ENCODE measurements at places on chromosomes 3 and 15.

- DNase-seq: no peak
Measured at GRCh38 chr15:95626501-95627361, 703.8 kb upstream of the NR2F2 start.

- no peak for DNase-seq
Measured at GRCh38 chr3:180306155-180306554, 269.4 kb upstream of the PEX5L start.

- no peak for DNase-seq
Measured at GRCh38 chr15:94673801-94674200, 442.4 kb downstream of the MCTP2 start.

- DNase-seq: peak; percentile 37
Measured at GRCh38 chr3:58585005-58585786, 8.0 kb upstream of the FAM107A start.

GRCh38 chr3:170419557-170420087 is 954 bp downstream of the CLDN11 start:
- peak; percentile 59 for DNase-seq

DNA sequence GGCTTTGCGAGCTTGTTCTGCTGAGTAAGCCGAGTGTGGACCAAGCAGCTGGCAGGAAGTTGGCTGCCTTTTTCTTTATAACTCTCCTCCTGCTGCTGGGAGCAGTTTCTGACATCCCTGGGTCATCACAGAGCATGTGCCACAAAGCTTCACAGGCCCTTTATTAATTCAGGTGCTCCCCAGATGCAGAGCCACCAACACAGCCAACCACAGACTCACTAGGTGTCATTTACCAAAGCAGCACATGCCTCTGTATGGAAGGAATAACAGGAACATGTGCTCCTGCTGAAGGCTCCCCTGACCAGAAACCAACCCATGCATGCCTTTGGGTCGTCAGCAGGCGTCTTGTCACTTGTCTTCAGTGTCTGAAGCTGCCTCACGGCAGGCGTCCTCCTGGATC is 152.5 kb downstream of the ADAMTS17 start:
- DNase-seq: no peak

DNA sequence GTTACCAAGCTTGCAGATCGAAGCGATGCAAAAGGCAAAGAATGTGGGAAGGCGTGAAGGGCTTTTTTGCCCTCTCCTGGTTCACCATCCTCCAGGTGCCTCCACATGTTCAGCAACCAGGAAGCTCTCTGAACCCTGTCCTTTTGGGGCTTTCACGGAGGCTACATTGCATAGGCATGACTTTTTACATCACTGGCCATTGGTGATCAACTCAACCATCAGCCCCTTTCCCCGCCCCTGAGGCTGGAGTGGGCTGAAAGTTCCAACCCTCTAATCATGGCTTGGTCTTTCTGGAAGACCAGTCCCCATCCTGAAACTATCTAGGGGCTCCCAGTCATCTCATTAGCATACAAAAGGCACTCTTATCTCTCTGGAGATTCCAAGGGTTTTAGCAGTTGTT is 52.6 kb downstream of the UACA start:
- no peak for DNase-seq

GRCh38 chr3:171460725-171461524 is 720 bp upstream of the TNIK start:
- peak; percentile 83 for DNase-seq

GRCh38 chr15:29127506-29128430 is 141.9 kb downstream of the NSMCE3 start:
- DNase-seq: no peak

GRCh38 chr15:29904757-29905417 is 82.6 kb upstream of the TJP1 start:
- no peak for DNase-seq

DNA sequence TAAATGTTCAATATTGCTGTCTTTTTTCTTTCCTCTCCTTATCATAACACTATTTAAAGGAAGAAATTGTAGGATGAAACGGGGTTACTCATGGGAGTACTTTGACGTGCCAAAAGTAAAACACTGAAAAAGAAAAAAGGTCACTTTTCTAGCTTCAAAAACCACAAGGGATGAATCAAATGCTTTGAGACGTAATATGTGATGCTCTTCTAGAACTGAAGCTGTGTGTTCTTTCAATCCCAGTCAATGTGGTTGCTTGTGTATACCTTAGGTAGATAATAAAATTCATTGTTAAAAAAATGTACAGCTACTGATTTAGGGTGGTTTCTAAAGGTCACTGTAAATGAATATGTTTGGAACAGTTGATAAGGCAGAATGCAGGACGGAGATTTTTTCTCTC is 538.8 kb upstream of the ZNF717 start:
- DNase-seq: no peak

DNA sequence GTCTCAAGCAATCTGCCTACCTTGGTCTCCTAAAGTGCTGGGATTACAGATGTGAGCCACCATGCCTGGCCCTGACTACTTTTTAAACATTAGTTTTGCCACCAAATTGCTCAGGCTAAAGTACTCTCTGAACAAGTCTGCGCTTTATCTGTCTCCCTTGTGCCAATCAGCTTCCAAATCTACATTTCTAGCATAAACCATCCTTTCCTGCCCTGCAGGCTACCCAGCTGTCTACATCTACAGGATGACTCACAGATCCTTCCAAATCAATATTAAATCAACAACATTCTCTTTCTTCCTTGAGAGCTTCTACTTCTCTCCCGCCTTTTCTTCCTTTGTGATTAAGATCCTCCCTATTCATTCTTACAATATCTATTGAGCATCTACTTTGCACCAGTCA is 16.0 kb upstream of the ATOSA start:
- DNase-seq: no peak

DNA sequence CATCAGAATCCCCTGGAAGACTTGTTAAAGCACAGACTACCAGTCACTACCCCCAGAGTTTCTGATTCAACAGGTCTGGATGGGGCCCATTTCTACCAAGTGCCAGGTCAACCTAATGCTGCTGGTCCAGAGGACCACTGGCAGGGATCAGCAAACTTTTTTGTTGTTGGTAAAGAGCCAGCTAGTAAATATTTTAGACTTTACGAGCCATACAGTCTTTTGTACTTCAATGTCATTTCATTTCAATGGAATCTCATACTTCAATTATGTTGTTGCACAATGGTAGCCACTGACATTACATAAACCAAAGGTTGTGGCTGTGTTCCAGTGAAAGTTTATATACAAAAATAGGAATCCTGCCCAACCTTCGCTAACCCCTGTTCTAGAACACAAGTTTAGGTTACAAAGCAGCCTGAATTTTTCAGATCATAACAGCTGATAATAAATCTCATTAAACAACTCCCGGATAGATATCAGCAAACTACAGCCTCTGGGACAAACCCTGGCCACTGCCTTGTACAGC is 28.7 kb downstream of the ULK4 start:
- no peak for DNase-seq

DNA sequence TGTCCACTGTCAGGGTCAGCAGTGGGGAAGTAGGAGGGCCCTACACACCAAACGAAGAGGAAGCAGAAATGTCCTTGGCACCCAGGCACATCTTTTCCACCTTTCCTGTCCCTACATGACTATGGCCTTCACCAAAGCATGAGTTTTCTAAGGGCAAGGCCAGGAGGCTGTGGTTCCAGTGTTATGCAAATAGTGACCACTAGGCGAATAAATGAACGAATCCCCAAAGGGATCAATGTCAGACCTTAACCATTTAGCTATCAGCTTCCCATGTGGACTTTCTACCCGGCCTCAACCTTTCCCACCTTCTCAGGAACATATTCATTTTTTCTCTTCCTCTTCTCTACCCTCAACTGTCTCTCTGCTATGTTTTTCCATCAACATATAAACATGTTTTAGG is 63.1 kb downstream of the NTRK3 start:
- DNase-seq: no peak

GRCh38 chr3:57778494-57778893 is 22.4 kb downstream of the SLMAP start:
- DNase-seq: no peak

DNA sequence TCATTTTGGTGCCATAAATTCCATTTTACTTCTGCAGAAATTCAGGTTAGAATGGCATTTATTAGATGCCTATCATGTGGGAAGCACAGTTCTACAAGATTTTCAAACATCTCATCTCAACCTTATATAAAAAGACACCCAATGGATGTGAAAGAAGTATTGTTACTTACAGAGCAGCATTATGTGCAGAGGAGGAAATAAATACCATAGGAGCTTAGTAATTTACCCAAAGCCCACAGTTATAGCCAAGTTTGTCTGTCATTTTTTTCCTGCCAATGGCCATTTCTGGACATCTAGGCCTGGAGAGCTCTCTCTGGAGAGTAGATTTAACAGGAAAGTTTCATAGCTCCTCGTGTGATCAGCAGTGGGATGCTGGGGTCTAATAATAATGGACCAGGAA is 659.4 kb upstream of the NAALADL2 start:
- DNase-seq: no peak

- DNase-seq: peak; percentile 11
Measured at GRCh38 chr3:171088964-171089754, 62.6 kb upstream of the SLC2A2 start.

DNA sequence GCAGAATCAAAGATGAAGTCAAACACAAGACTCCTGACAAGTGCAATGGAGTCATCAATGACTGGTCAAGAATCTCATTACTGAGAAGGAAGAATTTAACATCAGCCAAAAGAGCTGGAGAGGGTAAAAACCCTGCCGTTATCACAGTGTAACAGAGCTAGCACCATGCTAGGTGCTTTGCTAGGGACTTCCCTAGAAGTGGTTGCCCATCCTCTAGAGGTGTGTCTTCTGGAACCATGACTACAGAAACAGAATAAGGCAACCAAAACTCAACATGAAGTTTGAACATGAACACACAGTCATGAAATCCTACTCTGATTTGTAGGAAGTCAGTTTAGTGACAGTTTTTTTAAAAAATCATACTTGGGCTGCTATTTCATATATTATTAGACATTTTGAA is 9.5 kb downstream of the ACAD11 start:
- no peak for DNase-seq

- DNase-seq: no peak
Measured at GRCh38 chr15:89623165-89623564, 32.1 kb downstream of the KIF7 start.

GRCh38 chr3:177746337-177746933 is 549.2 kb upstream of the TBL1XR1 start:
- no peak for DNase-seq

- no peak for DNase-seq
Measured at GRCh38 chr15:65254356-65254755, 32.3 kb downstream of the PARP16 start.

DNA sequence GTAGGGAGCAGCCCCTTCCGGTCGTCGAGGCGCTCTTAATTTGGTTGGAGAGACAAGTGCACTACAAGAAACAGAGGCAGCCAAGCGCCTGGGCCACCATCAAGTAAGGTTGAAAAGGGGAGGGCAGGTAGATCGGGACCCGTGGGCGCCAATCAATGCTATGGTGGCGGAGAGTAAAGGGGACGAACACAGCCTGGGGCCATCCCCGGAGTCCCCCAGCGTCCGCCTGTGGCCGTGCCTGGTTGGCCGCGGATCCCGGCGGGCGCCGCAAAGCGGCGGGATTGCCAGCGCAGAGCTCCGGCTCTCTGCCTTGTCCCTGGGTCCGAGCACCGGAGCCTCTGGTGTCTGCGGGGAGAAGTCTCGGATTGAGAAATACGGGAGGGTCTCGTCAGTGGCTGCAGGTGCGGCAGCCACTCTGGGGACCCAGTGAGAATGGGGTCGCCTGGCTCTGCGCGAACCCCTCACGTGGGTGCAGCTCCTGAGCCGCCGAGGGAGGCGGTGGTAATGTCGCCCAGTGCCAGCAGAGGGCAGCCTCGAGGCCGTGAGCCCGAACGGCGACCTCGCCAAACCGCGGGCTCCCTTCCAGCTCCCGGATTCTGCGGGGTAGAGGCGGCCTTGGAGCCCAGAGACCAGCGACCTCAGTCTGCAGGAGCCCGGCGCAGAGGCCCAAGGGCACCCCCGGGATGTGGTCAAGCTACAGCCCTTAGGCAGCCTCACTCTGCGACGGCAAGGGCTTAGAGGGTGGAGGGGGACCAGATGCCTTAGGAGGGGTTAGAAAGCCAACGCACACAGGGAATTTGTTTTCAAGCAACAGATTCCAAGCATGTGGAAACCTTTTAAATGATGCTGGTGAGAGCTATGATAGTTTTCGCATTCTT is 10.8 kb downstream of the FOXL2 start:
- peak; percentile 52 for DNase-seq

DNA sequence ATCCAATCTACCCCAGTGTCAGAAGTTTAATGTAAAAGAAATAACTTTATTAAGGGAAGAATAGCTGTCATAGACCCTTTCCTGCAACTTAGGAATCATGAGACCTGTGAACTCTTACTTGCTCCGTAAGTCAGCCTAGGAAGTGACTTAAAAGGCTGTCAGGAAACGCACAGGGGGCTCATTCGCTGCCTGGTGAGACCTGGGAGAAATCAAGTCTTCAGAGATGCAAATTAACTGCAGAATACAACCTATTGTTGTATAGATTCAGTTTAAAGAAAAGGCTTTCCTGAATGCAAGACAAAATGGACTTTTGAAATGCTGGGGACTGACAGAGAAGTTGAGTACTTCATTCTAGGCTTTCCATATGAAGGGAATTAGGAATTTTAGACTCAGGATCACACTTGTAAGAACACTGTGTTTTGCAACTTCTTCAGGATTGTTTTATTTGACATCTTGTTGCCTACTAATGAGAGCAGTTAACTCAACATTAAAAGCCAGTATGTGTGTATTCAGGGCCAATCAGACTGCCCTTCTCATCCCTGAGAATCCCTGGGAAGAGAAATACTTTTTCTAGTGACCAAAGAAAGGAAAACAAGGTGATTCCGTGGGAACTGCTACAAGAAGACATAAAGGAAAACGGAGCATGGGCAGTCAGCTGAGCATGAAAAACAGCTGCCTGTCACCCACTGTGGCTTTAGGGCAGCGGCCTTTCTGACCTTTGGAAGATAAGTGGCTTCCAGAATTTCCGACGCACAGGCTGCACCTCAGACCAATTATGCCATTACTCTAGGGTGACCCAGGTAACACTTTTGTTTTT is 18.5 kb upstream of the DPPA4 start:
- DNase-seq: no peak

- no peak for DNase-seq
Measured at GRCh38 chr3:68256635-68257223, 602.3 kb upstream of the SUCLG2 start.

- no peak for DNase-seq
Measured at GRCh38 chr3:38313695-38314094, 31.6 kb downstream of the SLC22A14 start.

- no peak for DNase-seq
Measured at GRCh38 chr3:122247087-122247824, 63.8 kb downstream of the CASR start.

DNA sequence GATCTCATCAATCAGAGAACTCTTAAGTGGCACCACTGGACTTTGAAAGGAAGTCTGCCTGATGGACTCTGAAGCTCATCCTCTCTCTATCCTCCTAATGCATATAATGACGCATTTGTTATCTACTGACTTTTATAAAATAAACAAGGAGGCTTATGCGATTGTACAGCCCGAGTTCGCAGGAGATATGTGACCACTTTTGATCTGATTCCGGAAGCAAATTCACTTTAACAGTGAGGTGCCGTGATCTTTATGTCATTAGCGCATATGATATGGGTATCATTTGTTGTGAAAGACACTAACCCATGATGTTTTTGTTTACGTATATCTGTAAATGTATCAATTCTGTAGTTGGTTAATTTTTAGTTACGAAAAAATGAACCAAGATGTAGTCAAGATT is 427 bp upstream of the RNF111 start:
- no peak for DNase-seq

Measured in nucleus accumbens (tissue), 56 donors.